ENCODE measurements at places on chromosomes 3 and 15.
A peak's percentile ranks its signal among the peaks of the same experiment; 100 is the strongest.

GRCh38 chr3:171236265-171237008, 209.9 kb upstream of the SLC2A2 start:
- no peak for DNase-seq

DNA sequence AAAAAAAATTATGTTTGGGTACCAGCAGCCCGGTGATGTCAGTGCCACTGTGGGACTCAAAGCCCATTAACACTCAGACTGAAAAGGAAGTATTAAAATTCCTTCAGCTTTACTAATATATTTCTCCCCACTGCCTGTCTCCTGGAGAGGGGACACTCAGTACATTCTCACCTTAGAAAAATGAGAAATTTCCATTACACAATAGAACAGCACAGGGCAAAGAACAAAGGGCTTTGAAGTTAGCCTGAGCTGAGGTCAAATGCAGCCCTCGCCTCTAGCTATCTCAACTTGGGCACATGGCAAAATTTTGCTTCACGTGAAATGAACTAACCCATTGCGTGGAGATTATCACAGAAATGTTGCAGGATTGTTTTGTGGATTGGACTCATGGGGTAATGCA, 80.8 kb downstream of the RARB start:
- no peak for DNase-seq

DNA sequence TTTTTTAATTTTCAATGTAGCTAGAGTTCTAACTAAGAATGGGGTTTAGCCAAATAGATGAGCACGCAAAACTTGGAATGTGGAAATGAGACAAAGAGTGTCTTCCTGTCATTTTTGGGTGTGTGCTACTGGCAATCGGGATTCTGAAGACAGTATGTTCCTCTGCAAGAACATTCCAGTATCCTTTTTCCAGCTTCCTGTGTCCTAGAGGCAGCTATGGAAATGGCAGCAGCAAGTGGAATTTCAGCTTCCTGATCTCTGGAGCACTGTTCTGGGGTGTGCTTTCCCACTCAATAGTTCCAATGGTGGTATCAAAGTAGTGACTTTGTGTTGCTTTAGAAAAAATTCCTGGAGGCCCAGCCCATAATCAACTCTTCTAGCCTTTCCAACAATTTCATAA, 642.9 kb upstream of the KCNMB2 start:
- DNase-seq: no peak

- DNase-seq: no peak
These were observed 65.4 kb downstream of the C3orf70 start for GRCh38 chr3:185087419-185087818.

DNA sequence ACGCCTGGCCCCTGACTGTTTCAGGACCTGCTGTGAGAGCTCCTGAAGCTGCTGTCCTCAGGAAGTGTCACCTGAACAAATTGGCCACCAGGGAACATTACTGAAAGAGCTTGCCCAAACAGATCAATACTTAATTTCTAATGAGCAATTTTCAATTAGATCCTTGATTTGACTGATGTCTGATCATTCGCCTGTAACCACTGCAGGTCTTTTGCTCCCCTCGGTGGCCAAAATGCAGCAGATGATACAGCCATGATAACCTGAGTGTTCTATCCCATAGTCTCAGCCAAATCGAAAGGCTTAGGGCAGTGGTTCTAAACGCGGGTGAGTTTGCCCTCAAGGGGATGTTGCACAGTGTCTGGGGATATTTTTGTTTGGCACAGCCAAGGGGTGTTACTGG, 57.6 kb upstream of the MEX3B start:
- DNase-seq: no peak

DNA sequence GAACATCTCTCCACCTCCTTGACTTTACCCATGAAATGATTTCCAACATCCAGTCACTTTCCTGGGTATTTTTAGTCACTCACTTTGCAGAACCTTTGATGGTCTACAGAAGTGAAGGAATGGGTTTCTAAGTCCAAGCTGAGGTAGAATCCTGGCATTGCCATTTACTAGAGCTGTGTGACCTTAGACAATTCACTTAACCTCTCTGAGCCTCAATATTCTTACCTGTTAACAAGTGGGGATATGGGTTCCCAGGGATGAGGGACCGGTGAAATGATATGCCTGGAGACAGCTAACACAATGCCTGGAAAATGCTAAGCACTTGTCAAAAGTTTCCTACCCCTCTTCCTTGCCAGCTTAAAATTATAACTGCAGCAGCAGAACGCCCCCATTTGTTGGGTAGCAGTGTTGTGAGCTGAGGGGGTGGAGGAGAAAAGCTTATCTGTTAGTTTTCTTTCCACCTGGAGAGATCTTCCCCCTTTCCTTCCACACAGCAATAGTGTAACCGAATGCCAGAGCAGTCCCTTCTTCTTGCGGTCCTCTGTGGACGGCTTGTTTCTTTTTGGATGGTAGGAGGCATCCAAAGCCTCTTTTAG, 319.2 kb upstream of the LRRFIP2 start:
- DNase-seq: no peak

DNA sequence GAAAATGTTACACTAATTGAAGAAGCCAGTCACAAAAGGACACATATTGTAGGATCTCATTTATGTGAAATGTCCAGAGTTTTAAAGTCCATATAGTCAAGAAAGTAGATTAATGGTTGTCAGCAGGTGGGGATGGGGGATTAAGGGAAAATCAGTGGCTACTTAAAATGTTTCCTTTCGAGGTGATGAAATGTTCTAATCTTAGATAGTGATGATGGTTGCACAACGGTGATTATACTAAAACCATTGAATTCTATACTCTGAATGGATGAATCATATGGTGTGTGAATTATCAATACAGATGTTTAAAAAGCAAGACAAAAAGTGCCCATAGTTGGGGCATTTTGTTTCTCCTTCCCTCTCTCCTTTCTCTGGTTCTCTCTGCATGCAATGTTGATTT, 164.6 kb downstream of the ATG7 start:
- DNase-seq: no peak

DNA sequence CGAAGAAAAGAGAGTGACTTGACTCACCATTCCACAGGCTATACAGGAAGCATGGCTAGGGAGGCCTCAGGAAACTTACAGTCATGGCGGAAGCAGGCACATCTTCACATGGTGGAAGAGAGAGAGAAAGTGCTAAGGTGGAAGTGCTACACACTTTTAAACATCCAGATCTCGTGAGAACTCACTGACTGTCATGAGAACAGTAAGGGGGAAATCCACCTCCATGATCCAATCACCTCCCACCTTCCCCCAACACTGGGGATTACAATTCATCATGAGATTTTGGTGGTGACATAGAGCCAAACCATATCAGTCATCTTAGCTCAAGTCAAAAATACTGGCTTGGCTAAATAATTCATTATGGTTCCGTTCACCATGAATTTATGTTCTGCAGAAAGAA, 45.3 kb upstream of the NEDD4 start:
- DNase-seq: no peak

DNA sequence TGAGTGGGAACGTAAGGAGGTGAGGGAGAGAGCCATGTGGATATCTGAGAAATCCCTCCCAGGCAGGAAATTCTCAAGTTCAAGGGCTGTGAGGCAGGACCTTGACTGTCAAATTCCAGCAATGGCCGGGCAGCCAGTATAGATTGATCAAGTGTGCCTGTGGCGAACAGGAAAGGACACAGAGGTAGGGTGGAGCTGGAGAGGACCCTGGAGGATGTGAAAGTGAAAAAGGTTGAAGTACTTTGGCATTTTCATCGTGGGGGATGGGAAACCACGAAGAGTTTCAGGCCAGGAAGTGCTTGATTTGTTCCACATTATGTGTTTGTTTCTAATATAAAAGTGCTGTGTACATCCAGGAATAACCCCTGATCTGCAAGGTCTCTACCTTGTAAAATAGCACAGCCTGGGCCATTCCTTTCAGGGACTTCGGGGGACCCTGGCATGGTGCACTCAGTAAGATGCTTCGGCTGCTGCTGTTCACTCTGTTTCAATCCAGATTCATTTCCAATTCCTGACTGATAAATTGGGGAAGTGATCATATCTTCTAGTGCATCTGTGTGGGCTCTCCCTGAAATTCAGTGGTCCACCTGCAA, 156.6 kb downstream of the MCTP2 start:
- no peak for DNase-seq

- DNase-seq: no peak
These were observed 2.5 kb downstream of the TMEM266 start for GRCh38 chr15:76062286-76062685.

DNA sequence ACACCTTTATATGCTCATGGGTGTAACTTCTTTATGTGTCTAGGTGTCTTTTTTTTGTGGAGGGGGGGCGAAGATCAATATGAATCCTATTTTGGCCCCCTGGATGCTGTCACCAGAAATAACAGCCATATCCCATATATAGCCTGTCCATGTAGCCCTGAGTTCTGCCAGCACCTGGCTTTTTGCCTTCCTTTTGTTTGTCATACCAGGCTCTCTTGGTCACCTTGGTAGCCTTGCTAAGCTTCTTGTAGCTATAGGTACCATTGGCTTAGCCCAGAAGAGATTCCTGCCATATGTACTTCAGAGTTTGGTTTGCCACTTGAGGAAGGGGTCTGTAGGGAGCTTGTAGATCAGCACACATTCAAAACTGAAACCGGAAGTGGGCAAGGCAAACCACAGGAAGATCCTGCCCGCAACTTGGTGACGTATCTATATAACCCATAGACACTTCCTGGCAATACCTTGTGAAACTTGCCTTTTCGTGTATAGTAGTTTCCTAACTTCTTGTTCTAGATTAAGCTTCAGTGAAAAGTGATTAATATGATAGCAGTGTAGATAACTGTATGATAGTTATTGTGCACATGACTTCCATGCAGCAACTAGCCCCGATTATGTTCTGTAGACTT, 11.9 kb downstream of the RASA2 start:
- no peak for DNase-seq

DNA sequence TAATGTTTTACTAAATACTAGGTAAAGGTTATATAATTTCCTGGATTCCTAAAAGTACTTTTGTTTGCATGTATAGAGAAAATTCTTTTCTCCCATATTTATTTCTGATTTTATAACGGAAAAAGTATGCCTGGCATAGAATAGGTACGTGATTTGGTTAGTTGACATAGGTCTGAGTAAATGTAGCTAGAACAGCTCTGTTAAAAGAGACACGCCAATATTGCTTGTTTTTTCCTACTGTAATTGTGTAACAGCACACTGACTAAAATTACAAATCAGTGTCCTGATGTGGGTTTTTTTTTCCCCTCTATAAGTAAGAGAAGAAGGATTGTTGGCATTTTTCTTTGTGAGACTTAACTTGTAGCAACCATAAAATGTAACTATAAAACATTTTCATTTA, 26.7 kb downstream of the KLHL24 start:
- no peak for DNase-seq

- peak; percentile 21 for DNase-seq
These were observed 185.3 kb downstream of the CACNA2D3 start for GRCh38 chr3:54307566-54308180.

GRCh38 chr3:111650378-111651275, 55.5 kb upstream of the ZBED2 start:
- DNase-seq: no peak

DNA sequence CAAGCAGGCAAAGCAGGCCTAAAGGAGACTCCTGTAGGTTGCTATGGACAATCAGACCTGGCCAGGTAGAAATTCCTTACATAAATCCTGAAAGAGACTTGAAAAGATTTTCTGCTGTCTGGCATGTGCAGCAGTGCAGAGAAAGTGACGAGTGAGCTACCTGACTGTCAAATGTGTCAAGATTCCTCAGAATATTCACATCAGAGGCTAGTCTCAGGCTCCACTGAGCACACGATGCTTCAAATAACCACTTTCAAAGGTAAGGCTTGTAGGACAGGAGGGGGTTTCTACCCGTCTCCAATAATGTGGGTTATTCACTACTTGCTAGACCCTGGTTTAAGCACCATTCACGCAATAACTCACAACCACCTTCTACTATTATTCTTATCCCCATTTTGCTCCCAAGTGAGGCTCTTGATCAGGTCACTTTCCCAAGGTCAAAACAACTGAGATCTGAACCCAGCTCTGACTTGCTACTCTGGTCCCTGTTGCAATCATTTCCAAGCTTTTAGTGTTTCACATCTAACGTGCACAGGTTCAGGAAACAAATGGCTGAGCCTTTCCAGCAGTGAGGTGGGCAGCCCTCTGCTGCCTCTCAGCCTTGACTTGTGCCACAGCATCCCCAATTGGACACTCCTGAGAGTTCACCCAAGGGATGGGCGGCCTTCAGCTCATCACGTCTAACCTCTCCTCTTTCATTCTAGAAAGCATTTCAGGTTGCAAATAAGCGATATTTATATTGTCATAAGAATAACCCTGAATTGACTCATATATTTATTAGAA, 329.9 kb upstream of the WNT5A start:
- no peak for DNase-seq

DNA sequence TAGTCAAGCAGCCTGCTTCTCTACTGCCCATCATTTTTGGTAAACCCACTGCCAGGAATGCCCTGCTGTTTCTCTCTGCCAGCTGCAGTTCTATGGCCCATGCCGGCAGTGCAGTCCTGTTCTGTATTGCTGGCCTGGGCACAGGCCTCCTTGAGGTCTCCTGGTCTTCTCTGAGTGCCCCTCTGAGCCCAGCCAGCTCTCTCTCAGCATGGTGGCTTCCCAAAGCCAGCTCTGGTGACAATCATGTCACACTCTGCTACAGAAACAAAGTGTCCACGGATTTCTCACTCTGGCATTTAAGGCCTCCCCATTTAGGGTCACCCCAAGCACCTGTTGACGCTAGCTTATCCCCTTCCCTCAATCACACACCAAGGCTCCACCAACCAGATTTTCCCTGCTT, 24.5 kb downstream of the SRPRB start:
- DNase-seq: no peak

DNA sequence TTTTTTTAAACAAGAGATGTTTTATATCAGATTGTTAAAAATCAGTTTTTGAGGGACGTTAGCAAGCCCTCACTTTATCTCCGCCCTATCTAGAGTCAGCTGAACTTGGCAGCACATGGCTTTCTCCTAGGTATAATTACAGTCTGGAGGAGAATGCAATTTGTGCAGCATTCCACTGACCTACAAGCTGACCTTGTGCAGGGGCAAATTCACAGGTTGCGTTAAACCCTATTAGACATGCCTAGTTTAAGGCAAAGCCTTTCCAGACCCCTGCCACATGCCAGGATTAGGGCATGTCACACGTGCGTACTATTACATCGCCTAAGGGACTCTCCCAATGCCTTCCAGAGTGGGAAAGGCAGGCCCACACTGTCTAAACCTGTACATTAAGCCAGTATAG, 224.0 kb downstream of the GREM1 start:
- DNase-seq: no peak

DNA sequence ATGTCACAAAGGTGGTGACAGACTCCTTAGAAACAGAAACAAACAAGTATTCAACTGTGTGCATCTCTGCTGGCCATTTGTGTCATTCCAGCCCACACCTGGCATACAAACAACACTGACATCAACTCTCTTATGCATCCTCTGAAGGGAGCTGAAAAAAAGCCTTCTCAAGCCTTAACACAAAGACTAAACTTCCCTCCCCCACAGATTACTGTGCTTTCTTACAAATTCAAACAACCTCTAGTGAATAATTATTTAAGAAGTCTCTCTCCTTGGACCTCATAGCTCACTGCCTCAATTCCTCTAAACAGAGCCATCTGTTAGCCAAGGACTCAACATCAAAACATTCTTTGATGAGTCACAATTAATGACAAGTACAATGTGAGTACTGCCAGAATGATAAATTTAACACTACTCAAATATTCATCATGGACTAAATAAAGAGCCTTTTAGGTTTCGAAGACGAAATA, 132.1 kb downstream of the WDR76 start:
- DNase-seq: no peak
